ENCODE measurements at places on chromosomes 3 and 15.

DNA sequence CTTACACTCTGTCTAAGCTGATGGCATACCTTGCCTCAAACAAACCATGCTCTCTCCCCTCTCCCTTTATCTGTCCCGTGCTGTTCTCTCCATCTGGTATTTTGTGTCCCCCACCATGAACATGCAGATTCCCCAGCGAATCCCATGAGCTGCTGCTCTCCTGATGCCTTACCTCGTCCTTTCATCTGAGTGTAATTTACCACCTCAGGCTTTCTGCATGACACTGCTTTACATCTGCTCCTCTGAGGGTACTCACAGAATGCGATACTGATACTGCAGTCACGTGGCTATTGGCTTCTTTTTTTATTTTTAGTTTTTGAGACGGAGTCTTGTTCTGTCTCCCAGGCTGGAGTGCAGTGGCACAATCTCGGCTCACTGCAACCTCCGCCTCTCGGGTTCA is 341.7 kb downstream of the PTPRG start:
- H3K27me3 ChIP-seq, result no peaks in the 10 kb centered on the region
- no peaks in the 10 kb centered on the region for H3K36me3 ChIP-seq
- H3K27ac ChIP-seq, result no peak overlapping the region

- H3K4me3 ChIP-seq, result no peak overlapping the region
- no peaks in the 10 kb centered on the region for H3K36me3 ChIP-seq
- H3K27me3 ChIP-seq, result peaks cover 17% of the 10 kb centered on the region
- H3K4me1 ChIP-seq, result peaks cover 9% of the 10 kb centered on the region
- H3K27ac ChIP-seq, result no peak overlapping the region
Observed at GRCh38 chr3:8764528-8764927, 4.9 kb downstream of the OXTR start.

DNA sequence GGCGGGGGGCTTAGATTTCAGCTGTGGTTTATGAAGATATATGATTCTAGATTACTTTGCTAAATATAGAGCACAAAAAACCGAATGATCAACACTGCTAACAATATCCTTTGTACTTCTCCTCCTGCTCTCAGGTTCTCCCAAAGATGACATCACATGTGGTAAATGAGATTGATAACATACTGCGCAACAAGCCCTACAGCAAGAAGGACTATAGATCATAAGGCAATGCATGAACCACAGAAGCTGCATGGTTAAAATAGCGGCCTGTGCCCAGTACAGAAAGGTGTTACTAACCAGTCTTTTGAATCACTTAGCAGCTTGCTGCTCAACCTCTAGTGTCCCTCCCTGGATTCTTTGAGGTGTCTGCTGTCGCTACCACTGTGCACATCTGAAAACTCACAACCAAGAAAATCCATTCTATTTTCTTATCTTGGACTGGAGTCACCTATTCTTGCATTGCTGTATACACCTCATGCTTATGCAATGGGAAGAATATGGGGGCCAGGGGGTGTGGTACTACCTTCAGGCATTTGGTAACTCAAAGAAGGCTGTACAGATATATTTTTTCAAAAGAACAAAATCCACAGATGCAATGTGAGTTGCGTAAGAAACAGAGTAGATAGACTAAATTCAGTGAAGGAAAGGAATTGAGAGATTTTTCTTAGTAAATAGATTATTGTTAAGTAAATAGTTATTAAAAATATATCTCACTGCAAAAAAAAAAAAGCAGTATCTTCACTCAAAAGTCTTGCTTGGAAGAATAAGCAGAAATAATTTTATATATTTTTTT is 18.2 kb downstream of the SSR3 start:
- H3K27ac ChIP-seq, result no peak overlapping the region
- peaks cover 8% of the 10 kb centered on the region for H3K4me1 ChIP-seq
- no peaks in the 10 kb centered on the region for H3K36me3 ChIP-seq
- H3K27me3 ChIP-seq, result no peaks in the 10 kb centered on the region

DNA sequence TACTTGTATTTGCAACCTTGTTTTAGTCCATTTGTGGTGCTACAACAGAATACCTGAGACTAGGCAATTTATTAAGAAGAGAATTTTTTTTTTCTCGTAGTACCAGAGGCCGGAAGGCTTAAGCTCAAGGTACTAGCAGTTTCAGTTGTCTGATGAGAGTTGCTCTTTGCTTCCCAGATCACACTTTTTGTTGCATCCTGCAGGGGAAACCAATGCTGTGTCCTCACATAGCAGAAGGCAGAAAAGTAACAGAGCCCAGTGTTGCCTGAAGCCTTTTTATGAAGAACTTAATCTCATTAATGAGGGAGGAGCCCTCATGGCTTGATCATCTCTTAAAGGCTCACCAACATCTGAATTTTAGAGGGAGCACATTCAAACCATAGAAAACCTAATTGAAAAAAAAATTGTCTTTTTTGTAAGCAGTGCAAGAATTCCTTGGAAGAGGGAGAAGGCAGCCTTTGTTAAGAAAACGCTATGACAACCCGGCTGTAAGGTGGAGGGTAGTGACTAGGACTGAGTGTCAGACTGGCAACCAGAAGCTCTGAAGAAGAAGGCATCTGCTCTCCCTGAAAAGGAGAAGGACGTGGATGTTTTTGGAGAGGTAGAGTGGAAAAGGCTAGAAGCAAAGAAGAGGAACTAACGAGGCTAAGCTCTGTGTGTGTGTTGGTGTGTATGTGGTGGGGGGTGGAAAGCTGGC is 1245.3 kb downstream of the ROBO2 start:
- H3K27me3 ChIP-seq, result no peaks in the 10 kb centered on the region
- H3K4me3 ChIP-seq, result no peak overlapping the region
- H3K36me3 ChIP-seq, result no peaks in the 10 kb centered on the region
- H3K4me1 ChIP-seq, result no peaks in the 10 kb centered on the region

DNA sequence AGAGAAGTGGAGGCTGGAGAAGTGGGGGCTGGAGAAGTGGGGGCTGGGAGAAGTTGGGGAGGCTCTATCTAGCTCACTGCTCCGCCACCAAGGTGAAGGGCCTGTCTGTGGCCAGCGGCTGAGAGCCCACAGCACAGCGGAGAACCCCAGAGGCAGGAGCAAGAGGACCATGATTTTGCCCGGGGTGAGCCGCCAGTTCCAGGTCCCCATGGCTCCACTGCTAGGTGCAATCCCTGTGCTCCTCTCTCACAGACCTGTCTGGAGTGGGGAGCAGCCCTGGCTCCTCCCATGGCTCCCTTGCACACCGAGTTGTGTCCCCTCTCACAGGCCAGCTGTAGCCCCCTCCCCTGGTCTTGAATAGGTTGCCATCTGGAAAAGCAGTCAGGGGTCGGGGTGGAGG is 4.7 kb upstream of the NRROS start:
- H3K4me3 ChIP-seq, result no peak overlapping the region
- DNase-seq, result no peak
- peaks cover 7% of the 10 kb centered on the region for H3K4me1 ChIP-seq
- H3K27ac ChIP-seq, result no peak overlapping the region
- no peaks in the 10 kb centered on the region for H3K36me3 ChIP-seq

DNA sequence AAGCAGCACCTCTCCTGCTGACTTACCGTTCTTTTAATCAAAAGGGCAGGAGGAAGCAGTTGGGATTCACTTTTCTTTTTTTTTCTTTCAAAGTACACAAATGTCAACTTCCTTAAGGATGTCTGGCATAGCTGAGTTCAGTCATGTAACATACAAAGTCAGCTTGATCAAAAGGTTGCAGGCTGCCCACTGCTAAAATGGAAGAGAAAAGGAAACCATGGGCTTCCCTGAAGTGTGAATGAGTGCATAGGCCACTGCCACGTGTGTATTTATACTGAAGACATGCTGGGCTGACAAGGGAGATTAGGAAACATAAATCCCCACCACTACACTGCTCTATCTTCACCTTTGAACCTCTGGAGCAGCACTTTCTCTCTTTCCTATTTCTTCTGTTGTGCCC is 312.5 kb downstream of the TIGIT start:
- DNase-seq, result no peak
- no peak overlapping the region for H3K4me3 ChIP-seq
- no peaks in the 10 kb centered on the region for H3K4me1 ChIP-seq
- H3K27ac ChIP-seq, result no peak overlapping the region

GRCh38 chr15:99496302-99496629 is 69.5 kb upstream of the MEF2A start:
- no peak overlapping the region for H3K4me3 ChIP-seq
- no peaks in the 10 kb centered on the region for H3K27me3 ChIP-seq
- DNase-seq, result no peak
- no peaks in the 10 kb centered on the region for H3K36me3 ChIP-seq

GRCh38 chr15:81216422-81216821 is 19.7 kb downstream of the IL16 start:
- peak; percentile 11 for DNase-seq
- no peak overlapping the region for H3K27ac ChIP-seq
- H3K4me3 ChIP-seq, result no peak overlapping the region
- 0 out of 2 replicates have a peak, but pooled peaks cover 2% of the 10 kb centered on the region for H3K4me1 ChIP-seq

- H3K27me3 ChIP-seq, result no peaks in the 10 kb centered on the region
- H3K27ac ChIP-seq, result no peak overlapping the region
- peaks cover 20% of the 10 kb centered on the region for H3K36me3 ChIP-seq
Observed at GRCh38 chr15:74799856-74800558, 12.6 kb upstream of the LMAN1L start.

GRCh38 chr15:39227001-39227400 is 353.9 kb upstream of the THBS1 start:
- H3K27ac ChIP-seq, result no peak overlapping the region
- H3K27me3 ChIP-seq, result no peaks in the 10 kb centered on the region
- no peak overlapping the region for H3K4me3 ChIP-seq
- DNase-seq, result no peak

- H3K4me1 ChIP-seq, result no peaks in the 10 kb centered on the region
- no peak overlapping the region for H3K27ac ChIP-seq
- H3K4me3 ChIP-seq, result no peak overlapping the region
- no peak for DNase-seq
- H3K36me3 ChIP-seq, result no peaks in the 10 kb centered on the region
Observed at GRCh38 chr3:160987982-160988964, 116.9 kb downstream of the B3GALNT1 start.

DNA sequence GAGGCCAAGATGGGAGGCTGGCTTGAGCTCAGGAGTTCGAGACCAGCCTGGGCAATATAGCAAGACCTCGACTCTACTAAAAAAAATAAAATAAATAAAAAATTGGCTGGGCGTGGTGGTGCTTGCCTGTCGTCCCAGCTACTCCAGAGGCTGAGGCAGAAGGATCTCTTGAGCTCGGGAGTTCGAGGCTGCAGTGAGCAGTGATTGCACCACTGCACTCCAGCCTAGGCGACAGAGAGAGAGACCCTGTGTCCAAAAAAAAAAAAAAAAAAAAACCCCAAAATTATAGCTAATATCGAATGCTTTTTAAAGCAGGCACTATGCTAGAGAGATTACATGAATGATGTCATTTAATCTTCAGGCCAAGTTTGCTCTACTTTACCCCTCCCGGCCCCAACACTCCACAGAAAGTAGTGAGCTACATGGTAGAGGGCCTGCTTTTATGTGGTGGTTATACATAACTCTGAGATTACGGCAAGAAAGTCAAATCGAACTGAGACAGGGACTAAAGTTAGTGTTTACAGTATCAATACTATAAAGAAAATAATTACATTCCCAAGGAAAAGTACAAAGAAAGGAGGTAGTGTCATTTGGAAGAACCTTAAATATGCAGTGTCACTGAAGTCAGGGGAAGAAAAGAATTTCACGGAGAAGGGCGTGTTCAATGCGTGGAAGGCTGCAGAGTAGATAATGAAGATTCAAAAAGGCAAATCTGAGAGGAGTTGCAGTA is 1.1 kb downstream of the ADPGK start:
- no peak for DNase-seq
- no peaks in the 10 kb centered on the region for H3K36me3 ChIP-seq
- no peaks in the 10 kb centered on the region for H3K4me1 ChIP-seq
- no peaks in the 10 kb centered on the region for H3K27me3 ChIP-seq
- peak overlapping the region; percentile 82 for H3K4me3 ChIP-seq

GRCh38 chr3:45318689-45319088 is 69.7 kb upstream of the LARS2 start:
- no peak overlapping the region for H3K27ac ChIP-seq
- H3K27me3 ChIP-seq, result no peaks in the 10 kb centered on the region
- no peak for DNase-seq
- H3K36me3 ChIP-seq, result no peaks in the 10 kb centered on the region

- no peaks in the 10 kb centered on the region for H3K27me3 ChIP-seq
- no peak overlapping the region for H3K27ac ChIP-seq
- no peak overlapping the region for H3K4me3 ChIP-seq
- no peak for DNase-seq
- no peaks in the 10 kb centered on the region for H3K4me1 ChIP-seq
Observed at GRCh38 chr3:167568634-167569033, 85.1 kb downstream of the WDR49 start.

DNA sequence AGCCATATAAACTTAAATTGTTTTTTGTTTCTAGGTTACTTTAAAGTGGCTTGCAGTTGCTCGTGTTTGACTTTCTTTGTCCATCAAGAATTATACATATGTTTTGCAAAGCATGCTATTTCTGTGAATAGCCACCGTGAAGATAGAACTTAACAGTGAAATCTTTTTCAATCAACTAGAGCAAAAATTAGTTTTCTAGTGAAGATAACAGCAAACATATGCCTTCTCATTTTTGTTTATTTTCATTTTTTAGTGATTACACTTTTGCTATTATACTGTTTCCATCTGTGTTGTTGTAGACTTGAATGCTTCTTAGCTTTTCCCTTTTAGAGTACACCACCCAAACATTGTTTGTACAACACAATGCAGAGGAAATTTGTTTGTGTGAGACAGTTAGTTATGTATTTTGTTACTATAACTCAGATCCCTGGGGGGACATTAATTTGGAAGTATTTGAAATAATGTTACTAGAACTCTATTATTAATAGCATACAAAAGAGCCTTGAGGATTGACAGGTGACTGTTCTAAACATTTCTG is 62.8 kb downstream of the CRYBG3 start:
- H3K4me1 ChIP-seq, result no peaks in the 10 kb centered on the region
- H3K27me3 ChIP-seq, result no peaks in the 10 kb centered on the region
- H3K36me3 ChIP-seq, result no peaks in the 10 kb centered on the region
- no peak overlapping the region for H3K27ac ChIP-seq

DNA sequence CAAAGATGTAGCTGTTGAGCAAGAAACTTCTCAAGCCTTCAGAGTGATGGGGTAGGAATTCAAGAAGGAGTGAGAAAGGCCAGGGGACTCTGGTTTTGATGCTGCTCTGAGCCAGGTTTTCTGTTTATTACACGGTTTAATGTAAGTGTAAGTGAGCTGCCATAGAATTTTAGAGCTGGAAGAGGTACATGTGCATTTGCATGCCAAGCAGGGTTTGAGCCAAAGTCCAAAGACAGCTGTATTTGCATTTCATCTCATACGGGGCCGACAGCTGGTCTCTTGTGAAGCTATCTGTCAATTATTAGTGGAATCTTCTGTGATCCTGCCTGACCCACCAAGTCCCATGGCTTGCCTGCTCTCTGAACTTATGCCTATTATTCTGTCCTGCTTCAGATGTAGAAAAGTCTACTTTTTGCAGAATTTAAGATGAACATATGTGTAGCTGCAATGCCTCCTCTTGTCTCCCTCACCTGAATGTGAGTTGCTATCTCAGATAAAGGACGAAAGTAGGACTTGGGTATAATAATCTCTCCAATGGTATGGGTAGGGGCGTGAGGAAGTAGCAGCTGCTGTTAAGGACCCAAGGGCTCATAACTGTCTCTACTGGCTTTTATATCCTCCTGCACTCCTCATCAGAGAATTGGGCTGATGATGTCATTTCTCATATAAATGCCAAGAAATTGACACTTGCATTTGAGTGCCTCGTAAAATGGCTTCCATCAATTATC is 160.0 kb downstream of the SQOR start:
- H3K4me3 ChIP-seq, result no peak overlapping the region
- no peaks in the 10 kb centered on the region for H3K27me3 ChIP-seq
- H3K4me1 ChIP-seq, result no peaks in the 10 kb centered on the region
- H3K36me3 ChIP-seq, result no peaks in the 10 kb centered on the region
